ENCODE measurements at places on chromosomes 11 and 22.

GRCh38 chr11:35322318-35322979 is 96.9 kb downstream of the SLC1A2 start:
- DNase-seq = no peak

DNA sequence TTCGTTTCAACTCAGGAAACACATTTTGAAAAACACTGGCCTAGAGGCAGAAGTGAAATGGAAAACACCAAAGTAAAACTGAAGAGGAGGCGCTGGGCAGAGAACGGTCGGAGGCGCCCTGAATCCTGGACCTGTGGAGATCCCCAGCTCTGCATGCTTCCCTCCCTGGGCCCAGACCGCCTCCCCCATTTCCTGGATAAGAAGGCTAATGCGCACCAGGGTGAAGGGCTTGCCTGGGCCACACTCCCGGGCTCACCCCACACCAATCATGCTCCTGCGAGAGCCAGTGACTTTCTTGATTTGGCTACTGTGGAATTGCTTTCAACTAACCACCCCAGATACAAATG is 167.1 kb downstream of the CRYBB2 start:
- no peak for DNase-seq

DNA sequence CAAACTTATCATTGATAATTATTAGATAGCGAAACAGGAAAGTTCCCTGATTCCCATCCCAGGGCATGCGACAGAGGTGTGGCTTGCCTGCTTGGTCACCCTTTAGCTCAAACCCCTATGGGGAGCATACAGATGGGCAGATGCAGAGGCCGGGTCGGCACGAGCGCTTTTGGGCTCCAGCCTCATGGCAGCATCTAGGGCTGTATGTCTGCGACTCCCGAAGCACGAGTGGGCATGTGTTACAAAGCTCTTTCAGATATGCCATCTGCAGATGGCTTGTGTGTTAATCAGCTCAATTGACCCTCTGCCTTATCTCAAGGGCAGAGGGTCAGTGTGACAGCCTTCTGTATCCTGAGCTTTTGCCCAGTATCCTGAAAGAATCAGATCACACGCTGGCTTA is 2069.3 kb upstream of the RAG2 start:
- DNase-seq = no peak

GRCh38 chr11:21511835-21512440 is 680.9 kb upstream of the ANO5 start:
- DNase-seq = peak; percentile 5

DNA sequence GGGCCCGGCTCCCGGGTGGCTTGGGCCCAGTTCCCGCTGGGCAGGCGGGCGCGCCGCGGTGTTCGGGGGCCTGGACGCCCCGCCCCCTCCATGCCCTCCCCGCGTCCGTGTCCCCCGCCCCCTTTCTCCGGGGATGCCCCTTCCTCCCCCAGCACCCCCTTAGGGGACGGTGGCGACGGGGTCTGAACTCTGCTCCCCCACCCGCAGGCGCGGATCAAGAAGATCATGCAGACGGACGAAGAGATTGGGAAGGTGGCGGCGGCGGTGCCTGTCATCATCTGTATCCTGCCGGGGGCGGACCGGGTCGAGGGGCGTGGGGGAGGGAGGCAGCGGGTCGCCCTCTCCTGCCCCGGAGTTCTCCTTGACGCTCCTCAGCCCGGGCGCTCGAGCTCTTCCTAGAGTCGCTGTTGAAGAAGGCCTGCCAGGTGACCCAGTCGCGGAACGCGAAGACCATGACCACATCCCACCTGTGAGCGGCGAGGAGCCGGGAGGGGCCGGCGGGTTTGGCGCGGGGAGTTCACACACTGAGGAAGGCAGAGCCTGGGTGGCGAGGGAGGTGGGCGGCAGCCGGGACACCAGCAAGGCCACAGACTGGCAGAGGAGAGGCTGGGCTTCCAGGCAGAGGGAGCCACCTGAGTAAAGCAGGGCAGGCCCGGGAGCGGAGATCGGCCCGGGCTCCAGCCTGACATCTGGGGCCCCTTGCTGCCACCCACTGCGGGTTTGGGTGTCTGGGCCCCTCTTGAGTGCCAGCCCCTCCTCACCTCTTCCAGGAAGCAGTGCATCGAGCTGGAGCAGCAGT is 546 bp downstream of the DRAP1 start:
- DNase-seq = peak; percentile 84
